Activated T-cell treated with anti-CD3 and anti-CD28 coated beads for 4 hours (primary cell): ENCODE measurements at places on chromosomes 7 and 10.

- no peak for DNase-seq
Measured at GRCh38 chr10:133224756-133225372, 5.2 kb upstream of the UTF1 start.

DNA sequence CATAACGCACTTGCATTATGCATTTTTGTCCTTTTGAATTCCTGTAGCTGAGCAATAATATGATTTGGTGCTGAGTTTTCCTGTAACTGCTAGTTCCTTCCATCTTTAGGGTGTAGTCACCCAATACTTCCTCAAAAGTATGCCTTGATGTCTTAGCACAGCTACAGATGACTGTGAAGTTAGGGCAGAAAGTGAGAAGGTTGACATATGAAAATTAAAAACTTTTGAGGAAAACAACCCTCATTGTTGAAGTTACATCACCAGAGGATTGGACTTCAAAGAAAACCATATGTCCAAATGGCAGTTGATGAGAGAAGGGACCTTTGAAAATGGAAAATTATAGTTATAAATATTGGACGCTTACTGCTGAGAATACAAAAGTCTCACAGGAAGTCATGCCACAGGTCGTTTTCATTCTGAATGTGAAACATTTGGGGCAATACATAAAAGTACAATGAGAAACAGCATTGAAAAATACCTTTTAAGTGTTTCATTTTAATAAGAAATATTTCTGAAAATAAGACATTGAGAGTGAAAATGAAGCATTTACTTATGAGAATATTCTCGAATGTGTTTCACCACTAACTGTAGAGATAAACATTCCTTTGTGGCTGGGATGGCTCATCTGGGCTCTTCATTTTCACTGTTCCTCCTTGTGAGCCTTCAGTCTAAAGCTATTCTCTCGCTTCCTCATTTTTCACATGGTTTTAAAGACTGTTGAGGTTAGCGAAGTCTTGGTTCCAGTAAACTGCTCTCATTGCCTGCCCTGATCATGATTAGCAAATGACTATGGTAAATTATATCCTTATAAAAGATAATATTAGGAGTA lies 61.4 kb upstream of the NME8 start:
- DNase-seq = no peak

GRCh38 chr10:22736134-22736533 lies 21.8 kb upstream of the PIP4K2A start:
- DNase-seq = no peak

GRCh38 chr10:85149766-85150165 lies 821.4 kb downstream of the CCSER2 start:
- DNase-seq = no peak

DNA sequence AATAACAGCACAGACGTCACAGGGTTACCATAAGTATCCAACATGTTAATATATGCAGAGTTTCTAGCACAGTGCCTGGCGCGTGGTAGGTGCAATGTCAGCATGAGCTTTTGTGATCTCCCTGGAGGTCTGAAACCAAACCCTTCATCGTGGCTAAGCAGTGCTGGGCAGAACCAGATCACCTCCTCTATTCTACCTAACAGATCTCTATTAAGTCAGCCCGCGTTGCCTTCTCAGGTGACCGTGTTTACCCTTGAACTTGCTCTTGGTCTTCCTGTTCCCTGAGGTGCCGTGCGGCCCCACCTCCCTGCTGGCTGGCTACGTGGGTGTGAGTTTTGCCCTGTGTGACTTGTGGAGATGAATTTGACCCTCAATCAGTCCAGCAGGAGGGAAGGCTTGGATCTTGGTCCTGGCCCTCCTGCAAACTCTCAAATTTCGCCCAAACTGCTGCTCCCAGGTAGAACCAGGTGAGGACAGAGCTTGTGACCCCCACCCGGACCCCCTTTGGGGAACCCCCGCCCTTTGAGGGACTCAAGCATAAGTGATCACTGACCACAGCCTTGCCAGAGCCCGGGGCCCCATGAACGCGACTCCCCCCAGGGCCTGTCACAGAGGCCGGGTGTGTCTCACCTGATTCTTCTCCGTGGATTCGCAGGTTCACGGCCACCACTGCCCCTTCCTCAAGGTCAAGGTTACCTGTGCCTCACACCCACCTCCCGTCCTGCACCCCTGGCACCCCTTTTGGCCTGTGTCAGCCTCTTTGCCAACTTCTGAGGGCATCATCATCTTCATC lies 54.2 kb downstream of the ELFN1 start:
- DNase-seq = no peak

- DNase-seq = no peak
Measured at GRCh38 chr10:102744374-102745051, 765 bp downstream of the WBP1L start.

GRCh38 chr7:31761646-31762045 lies 74.6 kb downstream of the PPP1R17 start:
- DNase-seq = no peak

- DNase-seq = no peak
Measured at GRCh38 chr7:138208864-138209263, 132.6 kb downstream of the AKR1D1 start.

- DNase-seq = no peak
Measured at GRCh38 chr7:142745091-142745635, 4.1 kb upstream of the PRSS1 start.

DNA sequence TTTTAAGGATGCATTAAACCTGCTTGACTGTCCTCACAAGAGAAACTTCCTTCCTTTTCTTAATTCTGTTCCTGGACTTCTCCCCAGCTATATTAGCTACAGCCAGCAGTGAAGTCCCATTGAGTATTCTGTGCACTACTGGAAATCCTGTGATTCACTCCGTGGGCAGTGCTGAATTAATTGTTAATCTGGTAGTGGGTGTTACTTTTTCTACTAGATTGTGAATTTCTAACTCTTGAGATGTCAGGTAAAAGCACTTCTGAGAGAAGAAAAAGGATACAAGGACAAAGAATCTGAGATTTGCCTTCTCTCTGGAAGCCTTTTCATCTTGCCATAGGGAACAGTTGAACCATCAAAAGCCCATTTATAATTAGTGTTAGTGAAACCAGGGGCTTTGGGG lies 33.9 kb downstream of the CYCS start:
- no peak for DNase-seq

- DNase-seq = no peak
Measured at GRCh38 chr7:51263631-51264484, 52.8 kb downstream of the COBL start.

GRCh38 chr10:10745291-10745690 lies 272.4 kb upstream of the CELF2 start:
- DNase-seq = no peak

- DNase-seq = no peak
Measured at GRCh38 chr10:79403441-79404230, 41.8 kb downstream of the ZCCHC24 start.

DNA sequence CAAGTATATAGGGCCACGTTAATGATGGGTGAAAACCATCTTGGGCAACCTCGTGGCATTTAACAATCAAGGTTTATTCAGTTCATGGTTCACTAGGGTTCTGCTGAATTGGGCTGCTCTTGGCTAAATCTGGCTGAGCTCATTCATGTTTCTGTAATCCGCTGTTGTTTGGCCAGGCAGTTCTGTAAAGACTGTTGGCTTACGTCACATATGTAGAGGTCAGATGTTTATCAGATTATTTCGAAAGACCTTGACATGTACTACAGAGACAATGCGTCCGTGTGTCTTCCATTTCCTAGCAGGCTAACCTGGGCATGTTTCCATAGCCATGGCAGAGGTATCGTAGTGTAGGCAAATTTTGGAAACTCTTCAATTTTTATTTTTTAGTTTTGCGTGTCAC lies 190.0 kb upstream of the ZWINT start:
- no peak for DNase-seq

- no peak for DNase-seq
Measured at GRCh38 chr10:26787362-26787761, 73.4 kb downstream of the ABI1 start.

- DNase-seq = no peak
Measured at GRCh38 chr7:90816511-90817142, 220.5 kb downstream of the CDK14 start.

- no peak for DNase-seq
Measured at GRCh38 chr7:89503281-89503680, 651.0 kb upstream of the STEAP1 start.

DNA sequence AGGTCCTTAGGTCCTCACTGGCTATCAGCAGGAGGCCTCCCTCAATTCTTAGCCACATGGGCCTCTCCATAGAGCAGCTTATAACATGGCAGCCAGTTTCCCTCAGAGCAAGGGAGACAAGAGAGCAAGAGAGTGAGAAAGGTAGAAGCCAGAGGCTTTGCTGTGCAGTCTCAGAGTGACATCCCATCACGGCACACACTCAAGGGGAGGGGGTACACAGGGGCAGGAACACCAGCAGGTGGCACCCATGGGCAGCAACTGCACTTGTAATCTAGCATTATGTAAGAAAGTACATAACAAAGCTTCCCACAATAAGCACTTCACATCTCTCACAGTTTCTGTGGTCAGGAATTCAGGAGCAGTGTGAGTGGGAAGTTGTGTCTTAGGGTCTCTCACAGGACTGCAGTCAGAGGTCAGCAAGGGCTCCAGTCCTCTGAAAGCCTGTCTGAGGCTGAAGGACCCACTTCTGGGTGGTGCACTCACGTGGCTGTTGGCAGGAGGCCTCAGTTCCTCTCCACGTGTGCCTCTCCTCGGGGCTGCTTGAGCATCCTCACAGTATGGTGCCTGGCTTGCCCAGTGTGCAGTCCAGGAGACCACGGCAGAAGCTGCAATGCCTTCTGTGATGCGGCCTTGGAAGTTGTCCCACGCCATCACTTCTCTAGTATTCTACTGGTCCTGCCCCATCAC lies 159.4 kb downstream of the OAT start:
- no peak for DNase-seq

- no peak for DNase-seq
Measured at GRCh38 chr10:21304608-21305007, 220.9 kb downstream of the SKIDA1 start.
